Activated CD8-positive, alpha-beta memory T cell treated with anti-CD3 and anti-CD28 coated beads for 4 hours (primary cell): ENCODE measurements at places on chromosomes 1 and 21.

DNA sequence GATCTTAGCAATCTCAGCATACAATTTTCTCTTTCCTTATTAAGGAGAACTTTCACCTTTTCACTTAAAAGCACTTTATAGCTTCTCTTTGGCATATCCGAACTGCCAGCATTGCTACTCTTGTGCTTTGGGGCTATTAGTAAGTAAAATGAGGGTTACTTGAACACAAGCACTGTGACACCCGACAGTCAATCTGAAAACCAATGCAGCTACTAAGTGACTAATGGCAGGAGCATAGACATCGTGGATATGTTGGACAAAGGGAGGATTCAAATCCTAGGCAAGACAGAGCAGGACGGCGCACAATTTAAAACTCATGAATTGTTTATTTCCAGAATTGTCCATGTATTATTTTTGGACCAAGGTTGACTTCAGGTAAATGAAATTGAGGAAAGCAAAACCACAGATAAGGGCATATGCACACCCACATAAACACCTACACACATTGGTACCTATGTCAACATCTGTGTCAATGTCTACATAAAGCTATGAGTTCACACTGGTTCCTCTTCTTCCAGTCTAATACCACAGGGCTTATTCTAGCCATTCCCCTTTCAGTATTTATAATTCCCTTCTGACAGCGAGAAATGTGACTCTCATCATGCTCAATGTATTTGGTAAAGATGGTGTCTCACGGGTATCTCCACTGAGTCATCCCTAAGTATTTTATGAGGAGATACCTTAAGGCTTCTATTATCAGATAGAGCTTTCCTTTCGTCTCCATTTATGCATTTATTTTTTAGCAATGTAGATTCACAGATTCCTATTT lies 75.3 kb upstream of the RALGPS2 start:
- DNase-seq = no peak

DNA sequence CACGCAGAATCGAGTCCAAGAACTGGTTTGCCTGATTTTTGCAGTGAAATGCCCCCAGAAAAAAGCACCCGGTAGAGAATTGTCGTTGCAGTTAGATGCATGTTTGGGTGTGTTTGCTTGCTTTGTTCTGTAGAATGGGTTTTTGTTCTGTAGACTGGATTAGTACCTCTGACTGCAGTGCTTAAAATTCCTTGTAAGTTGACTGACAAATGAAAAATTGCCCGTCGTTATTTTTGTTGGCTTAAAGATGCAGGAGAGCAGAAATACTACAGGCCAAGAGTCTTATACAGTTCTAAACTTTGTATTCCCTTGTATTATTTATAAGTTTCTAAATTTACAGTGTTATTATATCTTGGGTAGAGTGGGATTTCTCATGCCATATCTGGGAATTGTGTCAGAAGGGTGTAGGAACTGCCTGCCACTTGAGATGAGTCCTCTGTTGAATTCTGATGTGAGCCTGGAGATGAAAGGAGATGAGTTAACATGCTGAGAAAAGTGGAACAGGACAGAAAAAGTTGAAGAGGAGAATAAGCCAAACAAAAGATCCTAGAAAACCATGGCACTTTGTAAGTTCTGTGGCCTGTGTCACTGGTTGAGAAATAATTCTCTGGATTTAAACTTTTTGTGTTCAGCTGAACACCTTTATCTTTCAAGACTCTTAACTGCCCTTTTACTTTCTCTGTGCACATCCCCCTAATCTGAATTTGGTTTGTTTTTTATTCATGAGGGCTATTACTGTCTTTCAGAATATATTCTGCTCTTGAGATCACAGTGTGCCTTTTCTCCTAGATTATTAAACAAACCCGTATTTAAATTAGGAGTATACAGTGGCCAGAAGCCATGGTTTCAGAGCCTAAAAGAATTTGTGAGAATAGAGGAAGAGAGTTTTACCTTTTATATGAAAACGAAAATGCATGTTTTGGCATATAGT lies 1.4 kb downstream of the DESI2 start:
- no peak for DNase-seq

DNA sequence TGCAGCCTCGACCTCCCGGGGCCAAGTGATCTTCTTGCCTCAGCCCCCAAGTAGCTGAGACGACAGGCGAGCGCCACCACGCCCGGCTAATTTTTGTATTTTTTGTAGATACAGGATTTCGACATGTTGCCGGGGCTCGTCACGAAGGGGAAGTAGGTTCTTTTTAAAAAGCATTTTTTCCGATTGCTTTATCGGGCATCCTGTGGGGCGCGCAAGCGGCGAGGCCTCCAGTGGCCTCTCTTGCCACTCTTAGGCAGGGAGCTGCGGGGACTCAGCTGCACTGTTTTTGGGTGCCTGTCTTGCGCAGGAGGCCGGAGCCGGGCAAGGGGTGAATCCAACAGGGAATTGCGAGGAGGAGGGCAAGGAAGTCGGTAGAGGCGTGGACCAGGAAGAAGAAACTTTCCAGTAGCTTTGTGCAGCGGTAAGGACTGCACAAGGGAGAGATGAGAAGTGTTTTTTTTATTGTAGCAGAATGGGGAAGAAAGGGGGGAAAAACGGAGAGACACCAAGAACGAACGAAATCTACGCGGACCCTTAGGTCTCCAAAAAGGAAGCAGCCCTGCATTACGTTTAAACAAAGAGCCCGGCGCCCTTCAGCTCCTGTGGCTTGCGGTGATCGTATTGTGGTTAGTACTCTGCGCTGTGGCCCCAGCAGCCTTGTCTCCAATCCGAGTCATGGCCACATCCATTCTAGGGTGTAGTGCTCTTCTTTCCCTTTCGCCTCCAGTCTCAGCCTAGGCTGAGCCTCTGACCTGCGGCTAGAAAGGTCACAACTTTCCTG lies 164.8 kb downstream of the PPIAL4G start:
- no peak for DNase-seq

DNA sequence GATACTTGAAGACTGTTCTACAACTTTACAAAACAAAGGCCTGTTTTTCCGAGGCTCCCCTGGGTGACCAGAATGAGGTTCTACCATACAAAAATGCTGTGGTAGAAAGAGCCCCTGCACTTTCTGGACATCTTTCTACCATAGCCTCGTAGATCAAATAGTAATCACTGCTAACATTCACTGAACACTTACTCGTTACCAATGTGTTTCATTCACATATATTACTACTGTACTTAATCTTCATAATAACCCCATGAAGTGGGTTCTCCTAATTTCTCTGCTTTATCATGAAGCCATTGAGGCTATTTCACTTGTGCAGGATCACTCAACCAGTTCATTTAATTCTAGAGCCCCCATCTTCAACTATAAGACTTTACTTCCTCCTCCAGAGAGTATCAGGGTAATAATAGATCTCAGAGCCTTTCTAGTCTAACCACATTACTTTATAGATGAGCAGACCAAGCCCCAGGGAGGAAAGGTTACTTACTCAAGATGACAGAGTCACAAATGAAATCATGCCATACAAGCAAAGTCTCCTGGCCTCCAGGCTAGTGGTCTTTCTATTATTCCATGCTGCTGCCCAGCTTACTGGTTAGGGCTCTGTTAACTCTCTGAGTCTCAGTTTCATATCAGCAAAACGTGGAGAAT lies 46.7 kb upstream of the OSBPL9 start:
- DNase-seq = no peak

DNA sequence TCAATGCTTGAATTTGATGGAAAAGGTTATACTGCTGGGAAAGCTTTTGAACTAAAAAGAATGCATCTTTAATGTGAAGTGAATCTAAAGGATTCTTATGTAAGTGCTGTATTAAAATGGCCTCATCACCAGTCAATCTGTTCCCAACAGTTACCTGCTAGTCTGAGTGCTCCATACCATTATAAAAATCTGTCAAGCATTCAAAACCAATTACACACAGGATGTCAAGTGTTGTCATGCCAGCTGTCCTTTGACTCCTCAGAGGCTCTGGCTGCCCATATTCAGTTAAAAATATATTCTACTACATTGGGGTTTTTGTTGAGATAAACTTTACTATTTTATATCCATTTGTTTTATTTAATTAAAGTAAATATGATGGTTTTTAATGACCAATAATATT lies 1587.7 kb downstream of the AMY1C start:
- no peak for DNase-seq

- no peak for DNase-seq
Observed at GRCh38 chr1:6975331-6976043, 190.2 kb downstream of the CAMTA1 start.

DNA sequence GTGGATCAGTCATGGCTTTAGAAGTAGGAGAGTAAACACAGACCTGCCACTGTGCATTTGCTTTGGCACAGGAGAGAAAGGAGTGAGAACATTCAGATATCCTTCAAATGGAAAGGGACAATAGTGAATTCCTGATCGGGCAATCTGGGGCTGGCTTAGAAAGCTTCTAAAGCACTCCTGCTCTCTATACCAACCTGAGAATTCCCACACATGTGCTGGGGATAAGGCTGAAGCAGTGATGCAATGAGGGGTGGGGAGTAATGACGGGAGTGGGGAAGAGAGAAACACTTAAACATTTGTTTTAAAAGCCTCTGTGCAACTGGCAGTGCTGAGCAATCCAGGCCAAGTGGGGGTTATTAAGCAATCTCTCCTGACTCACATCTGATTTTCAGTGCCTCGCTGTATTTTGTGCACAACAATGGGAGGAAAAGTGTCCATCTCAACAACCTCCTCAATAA lies 108.8 kb downstream of the KIAA0319L start:
- DNase-seq = no peak

GRCh38 chr1:38775175-38775845 lies 84.3 kb downstream of the RRAGC start:
- no peak for DNase-seq

DNA sequence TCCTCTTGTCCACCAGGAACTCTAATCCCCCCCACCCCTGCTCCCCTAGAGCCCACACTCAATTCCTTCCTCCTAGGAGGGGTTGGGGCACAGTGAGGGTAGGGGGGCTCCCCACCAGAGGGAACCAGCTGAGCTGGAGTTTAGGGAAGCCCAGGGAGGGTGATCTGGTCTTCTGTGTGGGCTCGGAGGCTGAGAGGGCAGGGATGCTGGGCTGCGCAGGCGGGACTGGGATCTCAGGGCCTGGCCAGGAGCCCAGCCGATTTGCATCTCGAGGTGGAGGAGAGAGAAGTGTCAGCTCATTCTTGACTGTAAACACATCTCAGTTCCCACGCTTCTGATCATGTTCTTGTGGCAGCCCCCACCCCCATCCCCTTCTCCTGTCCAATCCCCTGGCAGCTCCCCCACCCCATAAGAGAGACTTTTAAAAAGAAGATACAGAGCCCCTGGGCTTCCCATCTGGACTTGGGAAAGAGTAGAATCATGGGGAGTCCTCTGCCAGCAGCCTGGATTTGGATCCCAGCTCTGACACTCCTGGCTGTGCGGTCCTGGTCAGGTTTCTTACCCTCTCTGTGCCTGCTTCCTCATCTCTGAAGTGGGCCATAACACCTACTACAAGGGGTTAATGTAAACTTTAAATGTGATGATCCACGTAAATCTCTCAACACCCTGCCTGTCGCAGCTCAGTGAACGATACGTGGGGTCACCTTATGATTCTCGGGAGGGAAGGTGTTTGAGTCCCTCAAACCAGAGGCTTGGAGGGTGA lies 6.6 kb downstream of the PEAR1 start:
- no peak for DNase-seq

- no peak for DNase-seq
Observed at GRCh38 chr1:94859174-94859573, 39.0 kb downstream of the SLC44A3 start.

DNA sequence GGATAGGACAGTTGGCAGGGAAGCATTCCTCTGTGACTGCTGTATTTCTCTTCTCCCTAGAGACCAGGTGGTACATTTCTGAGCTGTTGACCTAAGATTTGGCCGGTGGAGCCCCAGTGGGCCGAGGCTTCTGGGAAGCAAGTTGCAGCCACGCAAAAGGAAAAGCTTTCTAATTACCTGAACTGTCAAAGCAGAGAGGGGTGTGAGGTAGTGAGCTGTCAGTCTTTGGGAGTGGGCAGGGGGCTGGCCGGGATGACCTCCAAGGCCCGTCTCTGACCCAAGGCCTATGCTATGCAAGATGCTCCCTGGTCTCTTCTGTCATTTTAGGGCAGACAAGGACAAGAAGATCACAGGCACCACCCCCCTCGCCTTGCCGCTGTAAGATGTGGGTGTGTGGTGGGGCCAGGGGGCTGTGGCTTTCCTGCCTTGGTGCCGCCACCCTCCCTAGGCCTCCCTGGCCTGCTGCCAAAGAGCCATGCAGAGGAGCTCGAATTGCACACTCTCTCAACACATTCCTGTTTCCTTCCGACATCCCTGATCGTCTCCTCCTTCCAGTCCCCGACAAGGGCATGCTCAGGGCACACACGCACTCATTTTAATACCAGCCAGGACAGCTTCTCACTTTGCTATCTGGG lies 7.7 kb downstream of the PADI1 start:
- peak; percentile 29 for DNase-seq

GRCh38 chr1:205926213-205926612 lies 17.0 kb downstream of the SLC26A9 start:
- no peak for DNase-seq

- no peak for DNase-seq
Observed at GRCh38 chr1:154846565-154847442, 23.3 kb downstream of the KCNN3 start.

- DNase-seq = no peak
Observed at GRCh38 chr1:30868833-30869435, 39.6 kb downstream of the SDC3 start.

GRCh38 chr1:211529453-211529852 lies 37.5 kb upstream of the RD3 start:
- DNase-seq = no peak
